ENCODE measurements at places on chromosomes 2 and 18.

DNA sequence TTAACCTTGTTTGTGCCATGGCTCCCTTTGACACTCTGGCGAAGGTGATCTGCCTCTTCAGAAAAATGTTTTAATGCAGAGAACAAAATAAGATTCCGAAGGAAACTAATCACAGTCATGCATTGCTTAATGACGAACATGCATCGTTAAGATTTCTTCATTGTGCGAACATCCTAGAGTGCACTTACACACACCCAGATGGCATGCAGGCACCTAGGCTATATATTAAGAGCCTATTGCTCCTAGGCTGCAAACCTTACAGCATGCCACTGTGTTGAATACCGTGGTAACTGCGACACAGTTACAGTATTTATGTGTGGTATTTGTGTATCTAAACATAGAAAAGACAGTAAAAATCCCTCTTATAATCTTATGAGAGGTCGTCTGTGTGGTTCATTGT is 8.3 kb downstream of the ASAP2 start:
- DNase-seq = no peak

- DNase-seq = no peak
Observed at GRCh38 chr18:33573193-33573592, 4.8 kb upstream of the ASXL3 start.

DNA sequence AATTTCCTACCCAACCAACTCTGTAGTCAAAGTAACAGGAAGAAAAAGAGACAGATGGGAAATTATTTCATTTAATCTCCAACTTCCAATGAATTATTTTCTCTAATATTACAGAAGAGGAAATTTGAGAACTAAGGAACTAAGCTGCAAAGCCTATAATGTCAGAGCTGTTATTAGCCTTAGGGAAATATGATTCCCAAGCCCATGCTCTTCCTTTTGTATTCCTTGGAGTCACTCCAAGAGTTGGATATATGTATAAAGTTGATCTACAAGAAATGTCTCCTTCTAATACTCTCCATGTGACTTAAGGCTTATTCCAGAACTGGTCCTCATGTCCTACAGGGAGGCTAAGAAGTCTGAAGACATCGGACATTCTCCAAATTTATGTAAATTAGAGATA is 31.6 kb upstream of the VWC2L start:
- DNase-seq = no peak

DNA sequence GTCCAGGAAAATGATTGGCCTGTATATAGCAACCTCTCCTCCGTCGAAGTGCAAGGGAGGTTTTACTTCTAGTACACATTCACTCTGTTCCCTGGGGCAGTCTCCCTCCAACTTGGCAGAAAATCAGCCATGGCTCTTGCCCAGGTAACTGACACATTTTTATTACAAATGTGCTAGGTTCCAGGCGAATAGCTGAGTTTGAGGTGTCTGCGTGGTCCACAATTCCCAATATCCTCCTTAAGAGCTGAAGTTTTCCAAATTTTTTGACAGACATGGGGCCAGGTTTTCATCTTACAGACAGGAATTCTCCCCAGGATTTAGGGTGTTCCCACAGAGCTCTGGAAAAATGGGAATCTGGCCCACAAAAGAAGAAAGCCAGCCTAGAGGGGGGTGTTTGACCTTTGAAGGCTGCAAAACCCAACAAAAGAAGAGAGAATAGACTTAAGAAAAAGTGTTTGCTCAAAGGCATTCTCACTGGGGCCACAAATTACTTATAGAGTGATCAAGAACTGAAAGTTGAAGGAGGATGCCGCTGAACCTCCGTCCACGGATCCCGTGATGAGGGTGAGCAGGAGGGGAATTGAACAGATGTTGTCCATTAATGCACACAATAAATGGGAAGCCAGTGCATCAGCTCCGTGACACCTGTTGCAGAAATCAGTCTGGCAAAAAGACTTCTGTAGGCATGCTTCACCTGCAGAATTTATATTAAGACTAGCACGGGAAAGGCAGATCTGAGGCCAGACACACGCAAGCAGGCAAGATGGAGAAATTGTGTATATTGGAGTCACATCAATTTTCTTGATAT is 242.3 kb upstream of the COPS8 start:
- no peak for DNase-seq

DNA sequence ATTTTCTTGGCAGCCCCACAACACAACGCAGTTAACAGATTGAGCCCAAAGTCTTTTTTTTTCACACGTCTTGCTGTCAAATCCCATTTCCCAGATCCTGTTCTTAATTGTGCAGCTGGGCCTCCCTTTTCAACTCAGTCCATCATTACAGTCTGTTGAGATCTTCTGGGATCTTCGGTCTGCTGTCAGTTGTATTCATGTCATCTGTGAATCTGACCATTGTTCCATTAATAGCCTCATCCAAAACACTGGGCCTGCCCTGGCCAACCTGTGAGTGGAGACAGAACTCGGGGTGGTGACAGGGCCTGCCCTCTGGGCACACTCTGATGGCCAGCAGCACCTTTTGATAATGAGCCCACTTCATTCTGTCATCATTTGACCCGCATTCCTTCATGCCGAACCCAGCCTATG is 39.7 kb upstream of the SEMA4C start:
- DNase-seq = no peak

GRCh38 chr2:10770956-10771750 is 41.4 kb downstream of the PDIA6 start:
- DNase-seq = no peak

- no peak for DNase-seq
Observed at GRCh38 chr2:3483227-3483985, 35.9 kb downstream of the ADI1 start.

- DNase-seq = no peak
Observed at GRCh38 chr2:46563186-46563585, 83.8 kb downstream of the TMEM247 start.

Measured in erythroblast (primary cell).